ENCODE measurements at places on chromosomes 12 and 14.

- no peak for DNase-seq
Measured at GRCh38 chr12:82698708-82699564, 12.2 kb downstream of the TMTC2 start.

GRCh38 chr12:104699489-104700190 lies 242.9 kb downstream of the CHST11 start:
- peak; percentile 18 for DNase-seq

GRCh38 chr12:42144158-42144407 lies 591 bp downstream of the GXYLT1 start:
- no peak for DNase-seq

- DNase-seq = no peak
Measured at GRCh38 chr14:84152452-84152851, 1377.5 kb upstream of the FLRT2 start.

DNA sequence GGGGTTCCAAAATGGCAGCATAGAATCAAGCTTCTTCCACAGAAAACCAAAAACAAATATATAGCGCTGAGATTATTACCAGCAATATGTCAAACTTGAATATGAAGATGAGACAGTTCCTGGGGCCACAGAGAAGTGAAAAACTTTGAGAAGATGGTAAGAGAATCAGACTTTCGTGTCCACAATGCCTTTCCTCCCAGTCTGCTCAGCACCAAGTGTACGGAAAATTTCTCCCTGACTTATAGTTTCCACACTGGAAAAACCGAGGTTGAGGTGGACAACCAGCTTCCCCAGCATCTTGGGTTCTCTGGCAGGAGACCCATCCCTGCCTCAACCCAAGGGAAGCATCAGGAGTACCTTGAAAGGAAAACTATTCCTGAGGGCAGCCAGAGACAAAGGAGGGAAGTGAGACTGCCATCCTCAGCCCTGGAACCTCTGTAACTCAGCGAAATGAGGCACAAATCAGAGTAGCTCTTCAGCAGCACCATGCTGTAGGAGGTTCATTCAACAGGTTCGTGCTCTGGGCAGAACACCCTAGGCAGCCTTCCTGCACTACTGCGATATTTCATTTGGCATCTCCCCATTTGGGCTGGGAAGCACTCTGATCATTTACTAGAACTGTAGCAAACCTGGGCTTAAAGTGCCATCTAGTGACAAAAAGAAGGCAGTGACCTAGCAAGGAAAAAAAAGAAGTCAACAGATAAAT lies 52.4 kb upstream of the CAPRIN2 start:
- no peak for DNase-seq

GRCh38 chr14:42994051-42994736 lies 1387.5 kb downstream of the LRFN5 start:
- no peak for DNase-seq

DNA sequence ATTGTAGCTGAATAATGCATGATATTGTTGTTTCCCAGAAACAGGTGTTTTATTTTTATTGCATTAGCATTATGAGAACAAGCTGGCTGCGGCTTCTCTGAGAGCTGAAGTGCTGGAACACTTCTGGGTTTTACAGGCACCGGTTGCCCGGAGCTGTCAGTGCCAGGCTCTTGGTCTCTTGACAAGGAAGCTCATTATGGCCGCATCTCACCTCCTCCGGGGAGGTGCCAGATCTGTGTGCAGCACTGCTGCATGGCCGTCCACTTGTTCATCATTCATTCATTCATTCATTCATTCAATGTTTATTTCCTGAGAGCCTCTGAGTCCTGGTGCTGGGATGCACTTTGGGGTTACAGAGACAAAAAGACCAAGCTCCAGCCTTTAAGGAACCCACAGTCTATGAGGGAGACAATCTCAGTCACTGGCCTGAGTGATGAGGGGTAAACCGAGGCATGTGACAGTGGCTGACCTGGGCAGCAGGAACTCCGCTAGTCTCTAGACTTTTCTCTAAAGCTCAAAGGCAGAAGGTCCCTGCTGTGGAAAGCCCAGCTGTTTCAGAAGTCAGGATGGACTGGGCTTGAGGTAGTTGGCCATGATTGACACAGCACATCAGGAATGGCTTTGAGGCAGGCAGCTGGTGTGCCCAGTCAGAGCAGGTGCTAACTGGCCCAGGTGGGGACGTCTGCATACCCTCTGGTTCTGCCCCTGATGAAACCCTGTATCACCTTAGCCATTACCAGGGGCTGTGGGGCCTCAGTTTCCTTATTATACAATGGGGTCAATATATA lies 181.0 kb downstream of the ADGRD1 start:
- no peak for DNase-seq

DNA sequence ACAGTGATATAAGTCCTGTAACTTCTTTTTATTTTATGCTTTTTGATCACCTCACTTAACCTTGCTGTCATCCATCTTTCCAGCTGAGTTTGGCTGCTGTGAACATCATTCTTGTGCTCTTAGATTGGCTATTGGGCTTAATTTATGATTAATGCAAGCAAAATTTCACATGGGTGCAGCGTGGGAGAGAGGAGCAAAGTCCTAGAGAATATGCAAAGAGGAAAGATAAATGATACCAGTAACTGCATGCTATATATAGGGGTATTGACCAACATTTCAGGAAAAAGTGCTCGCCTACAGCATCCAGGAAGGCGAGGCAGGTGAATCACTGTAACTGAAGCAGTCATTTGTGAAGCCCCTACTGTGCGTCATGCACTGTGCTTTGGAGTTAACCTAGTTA lies 153.1 kb downstream of the TMTC2 start:
- DNase-seq = no peak

- no peak for DNase-seq
Measured at GRCh38 chr12:50032515-50032853, 7.2 kb upstream of the RACGAP1 start.

DNA sequence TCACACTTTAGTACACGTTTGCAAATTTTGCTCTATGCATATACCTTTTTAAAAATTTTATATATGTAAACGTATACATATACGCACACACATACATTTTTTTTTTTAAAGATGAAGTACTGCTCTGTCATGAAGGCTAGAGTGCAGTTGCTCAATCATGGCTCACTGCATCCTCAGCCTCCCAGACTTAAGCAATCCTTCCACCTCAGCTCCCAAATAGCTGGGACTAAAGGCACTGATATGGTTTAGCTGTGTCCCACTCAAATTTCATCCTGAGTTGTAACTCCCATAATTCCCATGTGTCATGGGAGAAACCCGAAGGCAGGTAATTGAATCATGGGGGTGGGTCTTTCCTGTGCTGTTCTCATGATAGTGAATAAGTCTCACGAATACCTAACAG lies 220.8 kb upstream of the CAND1 start:
- DNase-seq = no peak

DNA sequence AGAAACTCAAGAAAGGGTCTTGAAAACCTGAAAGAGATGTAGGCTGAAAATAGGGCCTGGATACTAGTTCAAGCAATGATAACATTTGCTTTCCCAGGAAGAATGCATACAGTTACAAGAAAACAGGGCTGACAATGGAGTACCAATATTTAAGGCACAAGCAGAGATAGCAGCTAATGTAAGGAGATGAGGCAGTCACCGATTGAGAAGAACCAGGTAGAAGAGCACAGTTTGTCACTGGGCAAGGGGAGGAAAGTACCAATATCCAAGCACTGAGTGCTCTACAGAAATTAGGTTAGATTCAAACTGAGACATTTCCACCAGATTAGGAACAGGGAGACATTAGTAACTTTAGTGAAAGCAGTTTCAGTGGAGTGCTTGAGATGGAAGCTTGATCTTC lies 19.9 kb downstream of the RPS6KA5 start:
- DNase-seq = no peak

DNA sequence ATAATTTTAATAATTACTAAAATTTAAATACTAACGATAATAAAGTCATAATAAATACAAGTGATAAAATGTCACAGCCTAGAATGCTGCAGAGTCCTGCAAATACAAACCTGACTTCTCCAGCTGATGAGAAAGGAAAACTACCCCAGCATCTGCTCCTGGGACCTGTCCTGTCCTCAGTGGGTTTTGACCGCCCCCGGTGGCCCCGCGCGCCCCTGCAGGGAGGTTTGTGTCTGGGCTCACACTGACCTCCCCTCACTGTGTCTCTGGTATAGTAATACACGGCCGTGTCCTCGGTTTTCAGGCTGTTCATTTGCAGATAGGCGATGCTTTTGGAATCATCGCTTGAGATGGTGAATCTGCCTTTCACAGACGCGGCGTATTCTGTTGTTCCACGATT lies 1139.4 kb downstream of the TMEM121 start:
- peak; percentile 17 for DNase-seq

DNA sequence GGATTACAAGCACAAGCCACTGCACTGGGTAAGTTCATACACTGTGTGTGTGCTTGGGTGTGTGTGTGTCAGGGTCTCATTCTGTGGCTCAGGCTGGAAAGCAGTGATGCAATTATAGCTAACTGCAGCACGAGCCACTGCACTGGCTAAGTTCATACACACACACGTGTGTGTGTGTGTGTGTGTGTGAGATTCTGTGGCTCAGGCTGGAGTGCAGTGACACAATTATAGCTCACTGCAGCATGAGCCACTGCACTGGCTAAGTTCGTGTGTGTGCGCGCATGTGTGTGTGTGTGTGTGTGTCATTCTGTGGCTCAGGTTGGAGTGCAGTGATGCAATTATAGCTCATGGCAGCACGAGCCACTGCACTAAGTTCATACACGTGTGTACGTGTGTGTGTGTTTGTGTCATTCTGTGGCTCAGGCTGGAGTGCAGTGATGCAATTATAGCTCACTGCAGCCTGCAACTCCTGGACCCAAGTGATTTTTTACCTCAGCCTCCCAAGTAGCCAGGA lies 85.4 kb downstream of the HECTD1 start:
- no peak for DNase-seq

- no peak for DNase-seq
Measured at GRCh38 chr12:105764216-105764835, 374.4 kb downstream of the NUAK1 start.

DNA sequence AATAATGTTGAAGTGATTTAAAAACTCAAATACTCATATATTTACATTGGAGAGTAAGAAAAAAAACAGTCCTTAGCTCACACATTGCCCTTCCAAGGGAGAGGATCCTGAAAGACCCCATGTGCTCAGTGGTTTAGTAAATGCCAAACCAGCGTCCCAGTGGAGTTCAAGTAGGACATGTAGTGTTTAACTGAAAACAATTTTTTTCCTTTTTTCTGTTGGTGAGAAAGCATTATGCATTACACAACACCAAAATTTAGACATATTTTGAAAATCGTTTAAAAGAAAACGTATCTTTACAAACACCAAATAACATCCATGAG lies 33.6 kb downstream of the UBR7 start:
- no peak for DNase-seq
